ENCODE measurements at places on chromosomes 5 and 9. TPM values are rescaled to one million over a fixed set of nuclear protein-coding genes. Genes with fewer than 3 reads are reported as not detected.
A peak's percentile ranks its signal among the peaks of the same experiment; 100 is the strongest.

DNA sequence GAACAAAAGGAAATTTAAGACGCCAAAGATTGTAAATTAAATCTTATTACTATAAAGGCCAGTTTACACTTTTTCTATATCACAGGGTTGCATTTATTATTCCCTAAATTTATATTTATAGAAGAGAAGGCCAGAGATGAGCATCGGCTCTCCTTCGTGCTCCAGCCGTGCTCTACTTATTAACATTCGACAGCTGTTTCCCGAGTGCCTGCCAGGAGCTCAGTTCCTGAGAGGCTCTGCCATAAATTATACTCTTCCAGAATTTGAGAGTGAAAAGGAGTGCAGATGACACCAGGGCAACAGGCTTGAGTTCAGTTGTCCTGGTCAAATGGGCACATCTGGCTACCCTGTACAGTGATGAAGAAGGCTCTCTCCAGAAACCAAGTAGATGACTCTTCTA is 70.1 kb downstream of the PCSK5 start:
- 0 out of 2 replicates have a peak, but pooled peaks cover 3% of the 10 kb centered on the region for H3K27me3 ChIP-seq
- H3K4me3 ChIP-seq: no peak overlapping the region
- DNase-seq: no peak
- no peak overlapping the region for H3K27ac ChIP-seq
- H3K36me3 ChIP-seq: no peaks in the 10 kb centered on the region
- no peaks in the 10 kb centered on the region for H3K4me1 ChIP-seq

IL4 gene
- total RNA-seq: not detected

GRCh38 chr5:5063533-5063953 is 76.6 kb upstream of the ADAMTS16 start:
- no peaks in the 10 kb centered on the region for H3K36me3 ChIP-seq
- no peak for DNase-seq
- H3K4me3 ChIP-seq: no peak overlapping the region

DNA sequence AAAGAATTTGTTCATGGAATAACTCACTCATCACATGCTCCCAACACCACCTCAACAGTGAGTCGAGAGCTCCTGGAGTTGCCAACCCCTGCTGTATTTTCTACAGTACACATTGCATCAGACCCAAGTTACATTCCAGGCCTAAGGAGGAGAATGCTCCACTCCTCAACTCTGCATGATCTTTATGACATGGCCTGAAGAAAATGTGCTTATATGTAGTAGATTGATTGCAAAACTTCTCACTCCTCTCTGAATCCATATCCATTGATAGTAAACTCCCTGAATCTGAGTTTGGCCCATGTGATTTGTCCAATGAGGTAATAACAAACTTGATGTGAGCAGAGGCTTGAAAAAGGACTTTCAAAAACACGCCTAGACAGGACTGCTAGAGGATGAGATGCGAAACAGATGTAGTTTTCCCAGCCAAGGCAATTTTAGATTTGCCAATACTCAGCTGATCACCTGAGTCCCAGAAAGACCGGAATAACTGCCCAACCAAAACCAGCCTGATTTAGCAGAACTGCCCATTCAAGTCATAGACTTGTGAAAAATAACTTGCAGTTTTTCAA is 29.0 kb upstream of the PAPPA start:
- no peak for DNase-seq
- H3K27ac ChIP-seq: no peak overlapping the region
- no peaks in the 10 kb centered on the region for H3K36me3 ChIP-seq
- H3K4me3 ChIP-seq: no peak overlapping the region
- H3K27me3 ChIP-seq: no peaks in the 10 kb centered on the region
- no peaks in the 10 kb centered on the region for H3K4me1 ChIP-seq

SNCAIP gene
- total RNA-seq: not detected

DNA sequence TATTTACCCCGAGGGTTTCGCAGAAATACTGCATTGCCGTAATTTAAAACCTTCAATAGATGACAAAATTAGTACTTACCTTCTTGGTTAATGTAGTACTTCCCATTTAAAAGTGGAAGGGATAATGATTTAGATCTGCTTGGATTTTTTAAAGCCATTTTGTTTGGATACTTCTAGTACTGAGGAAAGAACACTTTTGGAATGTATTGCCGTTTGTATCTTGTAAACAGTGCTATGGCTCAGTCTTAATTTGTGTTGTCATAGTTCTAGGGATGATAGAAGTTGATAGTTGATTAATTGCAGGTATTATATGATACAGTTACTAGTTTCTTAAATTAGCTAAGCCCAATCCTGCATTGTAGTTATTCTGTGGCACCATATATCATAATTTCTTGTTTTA is 33.1 kb downstream of the TNPO1 start:
- peaks cover 41% of the 10 kb centered on the region for H3K36me3 ChIP-seq
- H3K27me3 ChIP-seq: no peaks in the 10 kb centered on the region
- peaks cover 52% of the 10 kb centered on the region for H3K4me1 ChIP-seq
- peak overlapping the region; percentile 81 for H3K4me3 ChIP-seq
- DNase-seq: no peak
- peak overlapping the region; percentile 10 for H3K27ac ChIP-seq

- no peak for DNase-seq
- no peaks in the 10 kb centered on the region for H3K36me3 ChIP-seq
Measured at GRCh38 chr5:76494201-76494600, 91.1 kb downstream of the IQGAP2 start.

GRCh38 chr5:114418176-114419066 is 56.6 kb downstream of the KCNN2 start:
- H3K27ac ChIP-seq: no peak overlapping the region
- DNase-seq: peak; percentile 88
- peaks cover 22% of the 10 kb centered on the region for H3K4me1 ChIP-seq
- H3K4me3 ChIP-seq: peak overlapping the region; percentile 22

- no peaks in the 10 kb centered on the region for H3K27me3 ChIP-seq
- H3K27ac ChIP-seq: no peak overlapping the region
- H3K36me3 ChIP-seq: no peaks in the 10 kb centered on the region
- DNase-seq: no peak
- H3K4me3 ChIP-seq: no peak overlapping the region
Measured at GRCh38 chr5:87539839-87540238, 127.1 kb upstream of the CCNH start.

SPATA31E1 gene
- not detected for total RNA-seq

GRCh38 chr9:36136894-36137391 is 410 bp downstream of the GLIPR2 start:
- peaks cover 3% of the 10 kb centered on the region for H3K27me3 ChIP-seq
- H3K4me1 ChIP-seq: peaks cover 16% of the 10 kb centered on the region

GRCh38 chr5:41270423-41271251 is 57.3 kb upstream of the C6 start:
- no peak overlapping the region for H3K4me3 ChIP-seq
- no peaks in the 10 kb centered on the region for H3K4me1 ChIP-seq
- H3K27ac ChIP-seq: no peak overlapping the region
- no peaks in the 10 kb centered on the region for H3K27me3 ChIP-seq
- no peaks in the 10 kb centered on the region for H3K36me3 ChIP-seq
- DNase-seq: peak; percentile 80

UGT3A2 gene
- not detected for total RNA-seq

DNA sequence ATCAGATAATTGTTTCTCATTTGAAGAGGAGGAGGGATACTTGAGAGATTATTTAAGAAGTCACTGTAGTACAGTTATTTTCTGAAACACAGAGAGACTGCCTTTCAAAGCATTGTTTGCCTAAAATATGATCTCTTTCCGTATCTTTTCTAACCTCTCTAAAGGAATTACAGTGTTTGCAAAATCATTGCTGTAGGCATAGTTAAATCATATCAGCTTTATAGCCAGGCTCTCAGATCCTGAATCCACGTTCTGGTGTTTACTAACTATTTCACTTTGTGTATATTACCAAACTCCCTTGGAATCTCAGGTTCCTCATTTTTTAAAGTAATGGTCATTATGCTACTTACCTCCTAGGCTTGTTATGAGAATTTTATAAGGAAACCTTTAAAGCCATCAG is 1151.6 kb upstream of the CDH9 start:
- H3K27me3 ChIP-seq: no peaks in the 10 kb centered on the region
- no peaks in the 10 kb centered on the region for H3K36me3 ChIP-seq
- no peaks in the 10 kb centered on the region for H3K4me1 ChIP-seq
- no peak overlapping the region for H3K4me3 ChIP-seq
- DNase-seq: no peak

- H3K36me3 ChIP-seq: no peaks in the 10 kb centered on the region
- H3K4me3 ChIP-seq: no peak overlapping the region
- peak; percentile 62 for DNase-seq
- H3K4me1 ChIP-seq: peaks cover 7% of the 10 kb centered on the region
Measured at GRCh38 chr5:118956727-118957126, 31.6 kb downstream of the DTWD2 start.

NR5A1 gene
- total RNA-seq: not detected

DNA sequence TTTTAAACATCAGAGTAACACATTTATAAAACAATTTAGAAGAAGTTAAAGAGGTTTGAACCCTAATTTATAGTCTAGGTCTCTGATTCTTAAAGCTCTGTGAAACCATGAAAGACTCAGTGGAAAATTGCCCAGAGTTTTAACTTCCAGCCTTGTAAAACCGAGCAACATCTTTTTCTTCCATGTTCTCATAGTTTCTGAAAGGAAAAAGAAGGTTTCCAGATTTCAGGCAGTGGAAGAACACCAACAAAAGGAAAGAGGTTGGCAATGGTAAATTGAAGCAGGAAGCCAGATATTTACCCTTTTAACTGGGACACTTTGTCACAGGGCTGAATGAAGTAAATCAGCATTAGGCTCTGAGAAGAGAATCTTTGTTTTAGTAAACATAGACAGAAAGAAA is 1999.3 kb downstream of the MAT2B start:
- H3K27me3 ChIP-seq: no peaks in the 10 kb centered on the region
- DNase-seq: no peak
- no peak overlapping the region for H3K27ac ChIP-seq
- no peaks in the 10 kb centered on the region for H3K4me1 ChIP-seq

- no peak for DNase-seq
- no peaks in the 10 kb centered on the region for H3K4me1 ChIP-seq
- no peak overlapping the region for H3K27ac ChIP-seq
Measured at GRCh38 chr9:83419961-83420360, 118.2 kb downstream of the FRMD3 start.

TIMD4 gene
- total RNA-seq: not detected

DNA sequence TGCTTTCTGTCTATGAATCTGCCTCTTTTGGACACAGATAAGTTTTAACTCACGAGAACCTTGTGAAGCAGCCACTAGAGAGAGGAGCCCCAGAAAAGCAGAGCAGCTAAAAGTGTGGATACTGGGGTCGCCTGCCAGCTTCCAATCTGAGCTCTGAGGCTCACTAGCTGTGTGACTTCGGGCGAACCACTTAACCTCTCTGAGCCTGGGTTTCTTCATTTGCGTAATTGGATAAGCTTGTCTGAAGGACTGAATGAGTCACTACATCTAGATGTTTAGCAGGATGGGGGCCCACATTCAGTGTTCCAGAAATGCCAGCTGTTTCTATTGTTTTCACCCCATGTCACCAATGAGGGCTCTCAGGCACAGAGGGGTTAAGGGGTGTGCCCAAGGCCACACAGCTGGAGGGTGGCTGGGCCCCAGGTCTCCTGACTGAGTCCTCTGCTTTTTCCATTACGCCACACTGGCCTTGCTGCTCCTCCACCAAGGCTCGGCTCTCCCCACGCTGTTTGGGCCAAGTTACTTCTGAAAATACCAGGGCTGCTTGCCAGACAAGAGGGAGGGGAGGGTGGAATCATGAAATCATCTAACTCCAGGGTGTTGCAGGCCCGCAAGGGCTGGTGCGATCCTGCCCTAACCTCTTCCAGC is 36.2 kb downstream of the SH3PXD2B start:
- H3K4me3 ChIP-seq: no peak overlapping the region
- H3K27ac ChIP-seq: no peak overlapping the region
- H3K4me1 ChIP-seq: no peaks in the 10 kb centered on the region
- DNase-seq: no peak
- no peaks in the 10 kb centered on the region for H3K36me3 ChIP-seq

DNA sequence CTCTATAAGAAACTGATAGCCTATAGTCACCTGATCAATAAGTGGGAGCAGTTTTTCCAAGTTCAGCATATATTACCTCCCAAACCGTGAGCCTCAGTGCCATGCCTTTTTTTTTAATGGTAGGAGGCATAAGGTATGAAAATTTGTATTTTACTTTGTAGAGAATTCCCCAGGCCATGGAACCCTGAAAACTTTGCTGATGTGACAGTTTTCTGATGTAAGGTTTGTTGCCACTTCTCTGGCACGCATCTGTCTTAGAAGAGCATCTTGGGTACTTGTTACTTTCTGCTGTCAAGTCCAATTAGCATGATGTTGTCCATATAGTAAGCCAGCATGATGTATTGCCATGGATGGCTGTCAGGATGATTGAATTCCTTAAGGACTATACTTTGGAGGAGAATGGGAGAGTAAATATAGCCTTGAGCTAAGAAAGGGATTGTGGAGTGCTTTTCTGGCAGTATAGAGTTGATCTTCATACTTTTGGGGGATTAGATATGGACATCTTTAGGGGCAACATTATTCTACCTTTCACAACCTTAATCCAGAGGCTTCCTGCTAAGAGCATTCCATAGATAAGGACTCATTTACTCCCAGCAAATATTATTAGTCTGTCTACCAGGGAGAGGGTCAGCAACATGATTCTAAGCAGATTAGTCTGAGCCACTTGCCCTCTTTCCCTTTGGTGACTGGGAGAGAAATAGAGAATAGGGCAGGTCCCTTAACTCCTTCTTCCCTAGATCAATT is 389.6 kb downstream of the YTHDC2 start:
- H3K4me1 ChIP-seq: no peaks in the 10 kb centered on the region
- H3K27ac ChIP-seq: no peak overlapping the region
- H3K36me3 ChIP-seq: no peaks in the 10 kb centered on the region
- no peak overlapping the region for H3K4me3 ChIP-seq
- H3K27me3 ChIP-seq: no peaks in the 10 kb centered on the region

N4BP3 gene
- 4.1 TPM for total RNA-seq

GABRA1 gene
- not detected for total RNA-seq

DNA sequence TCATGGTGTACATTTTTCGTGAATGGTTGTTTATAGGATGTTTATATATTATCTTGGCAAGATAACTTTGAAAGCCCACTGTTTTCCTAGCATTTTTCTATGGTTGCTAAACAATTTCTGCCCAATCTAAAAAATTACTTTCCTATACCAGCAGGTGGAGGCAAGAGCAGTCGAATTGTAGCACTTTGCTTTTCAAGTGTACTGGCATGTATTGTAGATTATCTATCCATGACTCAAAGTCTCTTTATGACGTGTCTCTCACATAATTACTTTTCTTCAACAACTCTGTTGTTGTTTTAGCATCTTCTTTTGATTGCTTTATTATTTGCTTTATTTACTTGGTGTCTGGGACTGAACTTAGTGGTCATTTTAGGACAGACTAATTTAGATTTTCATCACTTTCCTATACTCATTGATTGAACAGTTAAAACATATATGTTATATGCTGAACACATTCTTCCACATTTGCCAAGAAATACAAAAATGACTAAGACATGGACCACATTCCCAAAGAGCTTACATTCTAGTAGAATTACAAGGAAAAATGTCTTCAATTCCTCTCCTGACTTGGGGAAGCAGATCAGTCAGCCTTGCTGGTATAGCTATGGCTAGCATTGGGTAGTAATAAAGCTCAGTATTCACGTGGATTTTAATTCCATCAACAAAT is 20.7 kb downstream of the NLN start:
- 0 out of 2 replicates have a peak, but pooled peaks cover 3% of the 10 kb centered on the region for H3K36me3 ChIP-seq
- H3K4me1 ChIP-seq: peaks cover 12% of the 10 kb centered on the region
- H3K4me3 ChIP-seq: no peak overlapping the region
- peak; percentile 83 for DNase-seq
- no peaks in the 10 kb centered on the region for H3K27me3 ChIP-seq
- H3K27ac ChIP-seq: no peak overlapping the region

- H3K4me3 ChIP-seq: no peak overlapping the region
- no peaks in the 10 kb centered on the region for H3K27me3 ChIP-seq
- H3K36me3 ChIP-seq: no peaks in the 10 kb centered on the region
- DNase-seq: no peak
- H3K27ac ChIP-seq: no peak overlapping the region
- H3K4me1 ChIP-seq: peaks cover 4% of the 10 kb centered on the region
Measured at GRCh38 chr5:95840956-95841705, 18.6 kb upstream of the GLRX start.

FAM151B gene
- 0.36 TPM for total RNA-seq

Data from Karpas-422 (cell line).